ENCODE measurements at places on chromosomes 7 and 10.

DNA sequence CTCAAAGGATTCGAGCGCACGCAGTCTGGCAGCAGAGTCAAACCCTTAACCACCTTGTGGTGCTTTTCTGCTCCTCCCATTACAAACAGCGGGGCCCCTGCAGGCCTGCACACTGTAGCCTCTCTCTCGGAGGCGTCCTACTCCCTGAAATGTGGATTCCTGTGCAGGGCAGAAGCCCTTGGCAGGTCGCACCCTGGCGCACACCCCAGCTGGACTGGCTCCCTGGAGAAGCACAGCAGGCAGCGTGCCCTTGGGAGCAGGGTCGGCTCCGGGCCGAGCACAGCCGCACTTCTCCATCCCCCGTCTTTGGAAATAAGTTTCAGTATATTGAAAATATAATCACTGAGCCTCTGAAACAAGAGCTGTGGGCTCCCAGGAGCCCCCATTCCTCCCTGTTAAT lies 144.1 kb downstream of the C10orf105 start:
- DNase-seq = peak; percentile 39

- DNase-seq = no peak
Observed at GRCh38 chr10:116826803-116827202, 22.5 kb upstream of the ENO4 start.

DNA sequence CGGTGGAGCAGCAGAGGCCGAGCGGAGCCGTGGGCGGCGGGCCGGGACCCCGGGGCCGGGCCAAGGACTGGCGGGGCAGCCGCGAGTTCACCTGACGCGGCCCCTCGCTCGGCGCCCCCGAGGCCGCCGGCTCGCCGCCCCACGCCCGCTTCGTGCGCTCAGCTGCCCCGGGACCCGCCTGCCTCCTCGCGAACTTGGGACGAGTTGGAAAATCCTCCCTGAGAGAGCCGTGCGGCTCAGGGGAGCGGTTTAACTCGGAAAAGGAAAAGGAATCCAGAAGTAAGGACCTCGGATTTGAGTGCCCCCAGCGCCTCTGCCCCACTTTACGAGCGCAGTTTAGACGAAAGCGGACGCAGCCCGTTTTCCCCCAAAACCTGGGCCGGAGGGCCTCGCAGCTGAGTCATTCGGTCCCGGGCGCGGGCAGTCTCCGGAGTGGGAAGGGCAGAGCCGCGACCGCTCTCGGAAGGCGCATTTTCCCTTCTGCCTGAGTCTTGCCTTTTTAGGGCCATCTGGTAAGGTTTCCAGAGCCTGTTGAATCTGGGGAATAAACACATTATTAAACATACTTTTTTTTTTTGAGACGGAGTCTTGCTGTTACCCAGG lies 744 bp downstream of the CREM start:
- peak; percentile 77 for DNase-seq

DNA sequence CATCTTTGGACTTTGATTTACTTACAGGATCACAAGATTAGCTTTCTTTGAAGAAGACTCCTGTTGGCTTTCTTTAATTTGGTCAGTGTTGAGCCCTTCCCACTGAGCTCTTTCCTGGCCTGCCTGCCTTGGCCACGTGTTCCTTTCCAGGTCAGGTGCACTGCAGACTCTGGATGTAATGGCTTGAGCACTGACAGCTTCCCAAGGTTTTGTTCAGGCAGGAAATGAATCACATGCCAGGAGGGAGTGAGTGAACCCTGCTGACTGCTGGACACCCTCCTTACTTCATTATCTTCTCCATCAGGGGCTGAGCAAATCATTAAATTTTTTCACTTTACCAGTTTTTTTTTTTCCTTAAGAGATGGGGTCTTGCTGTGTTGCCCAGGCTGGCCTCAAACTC lies 29.8 kb downstream of the SNX10 start:
- DNase-seq = no peak

DNA sequence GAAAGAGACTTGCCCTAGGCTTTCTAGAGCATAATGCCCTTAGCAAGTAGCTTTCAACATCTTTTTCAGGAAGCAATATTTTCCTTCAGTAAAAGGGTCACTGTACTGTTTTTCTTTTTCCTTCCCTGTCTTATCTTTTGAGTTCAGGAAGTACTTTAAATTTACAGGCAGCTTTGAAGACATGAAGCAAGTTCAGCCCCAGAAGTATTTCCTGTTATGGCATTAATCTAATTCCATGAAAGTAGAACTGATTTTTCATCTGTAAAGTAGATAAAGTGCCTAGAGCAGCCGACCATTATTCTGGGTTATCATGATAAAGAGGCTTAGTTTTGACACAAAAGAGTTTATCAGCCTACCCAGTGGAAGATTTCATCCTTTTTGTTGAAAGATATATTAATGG lies 288.2 kb downstream of the ADK start:
- DNase-seq = no peak

DNA sequence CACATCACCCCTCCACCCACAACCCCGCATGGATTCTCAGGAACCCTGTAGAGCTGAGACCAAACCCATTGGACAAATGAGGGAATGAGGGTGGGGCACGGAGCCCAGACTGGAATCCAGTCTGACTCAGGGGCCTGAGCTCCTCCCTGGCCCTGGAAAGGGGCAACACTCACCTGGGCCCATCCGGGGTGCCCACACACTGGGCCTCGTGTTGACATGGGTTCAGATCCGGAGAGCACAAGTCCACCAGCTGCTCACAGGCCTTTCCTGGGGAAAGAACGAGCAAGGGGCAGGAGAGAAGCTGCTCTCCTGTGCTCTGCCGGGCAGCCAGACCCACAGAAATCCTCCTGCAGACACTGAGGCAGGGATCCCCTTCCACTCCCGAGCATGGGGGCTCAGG lies 172.2 kb downstream of the SLIT1 start:
- DNase-seq = peak; percentile 6

GRCh38 chr10:79128923-79129305 lies 60.1 kb downstream of the ZMIZ1 start:
- no peak for DNase-seq

DNA sequence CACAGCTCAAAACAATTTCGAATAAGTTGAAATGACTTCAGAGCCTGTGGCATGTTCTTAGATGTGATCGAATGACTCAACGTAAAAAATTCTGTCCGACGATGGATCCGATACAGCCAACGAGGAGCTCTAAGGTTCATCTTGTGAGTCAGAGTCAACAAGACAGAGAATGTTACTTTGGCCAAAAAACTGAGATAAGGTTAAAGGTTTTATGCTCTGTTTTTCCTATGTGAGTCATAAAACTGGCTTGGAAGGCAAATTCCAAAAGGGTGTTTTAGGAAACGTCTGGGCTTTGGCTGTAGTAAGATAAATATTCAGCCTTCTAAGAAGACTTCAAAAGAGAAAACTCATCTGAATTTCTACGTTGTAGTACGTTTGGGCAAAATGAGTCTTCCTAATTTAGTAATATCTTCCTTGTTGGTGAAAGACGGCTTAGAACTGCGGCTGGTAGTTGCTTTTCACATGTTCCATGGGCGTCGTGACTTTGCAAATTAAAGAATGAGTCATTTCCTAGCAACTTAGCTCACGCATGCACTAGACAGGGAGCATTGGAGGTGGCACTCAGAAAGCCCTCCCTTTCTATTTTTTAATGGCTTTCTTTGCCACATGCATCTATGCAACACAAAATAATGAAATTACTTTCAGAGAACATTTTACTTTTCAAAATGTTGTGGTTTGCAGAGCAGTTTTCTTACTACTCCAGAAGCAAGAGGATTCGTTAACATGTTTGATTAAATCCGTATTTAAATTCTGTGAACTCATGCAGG lies 28.2 kb downstream of the PFKP start:
- no peak for DNase-seq

- peak; percentile 72 for DNase-seq
Observed at GRCh38 chr10:78584681-78585080, 484.1 kb upstream of the ZMIZ1 start.

DNA sequence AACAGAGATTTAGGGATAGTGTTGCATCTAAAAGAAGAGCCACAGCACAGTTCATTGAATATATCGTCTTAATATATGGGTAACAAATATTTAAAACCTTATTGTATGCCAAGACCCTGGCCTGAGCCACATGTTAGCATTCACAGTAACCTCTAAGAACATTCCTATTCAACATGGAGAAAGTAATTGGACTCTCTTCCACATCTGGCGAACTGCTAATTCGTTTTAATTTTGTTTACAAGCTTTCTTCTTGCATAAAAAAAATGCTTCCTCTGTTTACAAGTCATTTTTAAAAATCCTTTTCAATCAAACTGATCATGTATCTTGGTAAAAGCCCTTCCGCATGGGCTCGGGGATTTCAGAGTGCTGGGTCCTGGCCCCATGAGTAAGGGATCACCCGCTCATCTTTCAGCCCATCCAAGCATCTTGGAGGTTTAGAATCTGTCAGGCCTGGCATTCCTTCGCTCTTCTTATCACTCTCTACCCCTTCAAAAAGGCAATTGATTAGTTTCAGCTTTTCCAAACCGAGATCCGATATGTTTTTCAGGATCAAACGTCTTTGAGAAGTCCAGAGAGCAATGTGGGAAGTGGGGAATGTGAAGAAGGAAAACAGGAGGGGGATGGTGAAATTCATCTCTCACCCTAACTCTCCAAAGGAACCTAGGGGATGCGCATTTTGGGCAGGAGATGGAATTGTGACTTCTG lies 7.3 kb downstream of the TWIST1 start:
- no peak for DNase-seq

GRCh38 chr10:6296828-6297251 lies 94.1 kb downstream of the PFKFB3 start:
- DNase-seq = no peak

Measured in right hindlimb (tissue), 1 donor.